ENCODE measurements at places on chromosomes 2 and 18.

DNA sequence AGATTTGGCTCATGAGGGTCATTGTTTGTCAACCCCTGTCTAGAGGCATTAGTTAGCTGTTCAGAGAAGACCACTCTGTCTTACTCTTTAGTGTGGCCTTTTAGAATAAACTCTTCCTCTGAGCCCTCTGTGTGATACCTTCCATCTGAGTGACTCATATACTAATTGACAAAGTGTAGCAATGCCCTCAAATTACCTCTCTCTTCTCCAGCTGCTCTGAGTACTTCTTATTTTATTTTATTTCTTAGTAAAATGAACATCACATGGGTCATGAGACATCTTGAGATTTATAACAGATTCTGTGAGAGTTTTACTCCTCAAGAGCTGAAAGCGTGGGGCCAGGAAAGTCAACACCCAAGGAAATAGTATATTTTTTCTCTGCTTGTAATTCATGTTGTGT is 67.4 kb downstream of the KCTD18 start:
- DNase-seq = no peak

- no peak for DNase-seq
These were observed 152.6 kb upstream of the SLC1A4 start for GRCh38 chr2:64836566-64836965.

GRCh38 chr2:241161646-241162281 is 11.5 kb downstream of the PPP1R7 start:
- no peak for DNase-seq

DNA sequence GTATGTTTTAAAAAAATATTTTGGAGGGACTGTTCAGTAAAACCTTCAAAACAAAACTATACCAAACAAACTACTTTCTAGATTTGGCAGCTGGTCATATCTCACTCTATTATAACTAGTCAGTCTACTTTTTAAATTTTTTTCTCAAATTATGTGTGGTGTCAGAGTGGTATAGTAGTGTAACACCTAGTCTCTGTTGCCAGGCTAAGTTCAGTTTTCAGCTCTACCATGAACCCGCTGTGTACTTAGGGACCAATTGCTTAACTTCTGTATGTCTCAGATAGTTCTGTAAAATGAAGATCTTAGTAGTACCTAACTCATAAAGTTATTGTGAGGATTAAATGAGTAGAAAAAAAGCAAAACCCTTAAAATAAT is 54.3 kb downstream of the GPD2 start:
- no peak for DNase-seq

- DNase-seq = no peak
These were observed 140.8 kb downstream of the MEIS1 start for GRCh38 chr2:66575625-66576310.

DNA sequence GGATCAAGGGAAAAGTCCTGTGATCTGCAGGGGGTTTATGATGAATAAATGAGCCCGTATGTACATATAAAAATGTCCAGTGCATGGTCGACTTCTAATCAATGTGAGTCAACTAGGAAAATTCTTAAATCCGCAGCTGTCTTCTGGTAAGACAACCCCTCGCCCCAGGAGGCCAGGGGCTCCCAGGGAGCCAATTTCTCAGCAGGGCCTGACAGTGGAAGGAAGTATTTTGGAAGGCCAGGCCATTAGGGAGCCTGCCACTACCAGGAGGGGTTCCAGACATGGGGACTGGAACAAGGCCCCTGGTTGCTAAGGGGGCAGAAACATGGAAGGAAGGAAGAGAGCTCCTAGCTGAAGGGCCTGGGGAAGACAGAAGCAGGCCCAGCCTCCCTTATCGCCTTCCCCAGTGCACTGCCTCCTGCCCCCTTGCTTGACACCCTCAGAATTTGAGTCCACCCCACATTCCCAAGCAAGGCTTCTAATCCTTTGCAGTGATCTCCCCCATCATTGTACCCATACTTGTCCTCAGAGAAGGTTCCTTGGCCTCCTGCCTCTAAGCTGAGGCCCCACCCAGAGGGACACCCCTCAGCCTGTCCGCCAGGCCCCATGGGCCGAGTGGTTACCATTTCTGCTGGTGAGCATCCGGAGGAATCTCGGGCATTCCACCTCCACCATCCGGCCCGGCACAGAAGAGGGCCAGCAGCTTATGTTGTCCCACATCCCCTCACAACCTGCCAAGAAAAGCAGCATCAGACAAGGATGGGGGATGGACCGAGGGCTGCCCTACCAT is 45.9 kb downstream of the SCTR start:
- no peak for DNase-seq
